ENCODE measurements at places on chromosomes 2 and 18.

GRCh38 chr18:24914685-24915084 lies 437.3 kb downstream of the ZNF521 start:
- DNase-seq: no peak

- DNase-seq: no peak
Measured at GRCh38 chr2:64842030-64842429, 147.2 kb upstream of the SLC1A4 start.

GRCh38 chr2:167816874-167817290 lies 430.5 kb downstream of the STK39 start:
- DNase-seq: no peak

DNA sequence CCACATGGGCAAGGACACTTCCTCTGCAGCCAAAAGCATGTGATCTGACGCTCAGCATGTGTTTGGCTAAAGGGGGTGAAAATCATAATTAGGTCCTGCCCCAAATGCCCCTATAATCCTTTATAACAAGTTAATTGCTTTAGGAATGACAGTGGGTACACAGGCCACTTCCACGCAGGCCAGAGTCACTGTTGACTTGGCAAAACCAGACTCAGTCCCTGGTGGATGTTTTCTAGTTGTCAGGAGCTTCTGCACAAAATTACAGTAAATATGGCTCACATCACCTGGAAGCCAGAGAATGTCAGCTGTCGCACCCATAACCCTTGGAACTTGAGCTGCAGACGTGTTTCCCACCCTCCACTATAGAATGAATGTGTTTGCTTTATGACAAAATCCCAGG lies 13.3 kb upstream of the PXDN start:
- no peak for DNase-seq

- DNase-seq: no peak
Measured at GRCh38 chr2:73697606-73698005, 39.5 kb downstream of the TPRKB start.

GRCh38 chr2:38284971-38285370 lies 92.1 kb downstream of the ATL2 start:
- no peak for DNase-seq

DNA sequence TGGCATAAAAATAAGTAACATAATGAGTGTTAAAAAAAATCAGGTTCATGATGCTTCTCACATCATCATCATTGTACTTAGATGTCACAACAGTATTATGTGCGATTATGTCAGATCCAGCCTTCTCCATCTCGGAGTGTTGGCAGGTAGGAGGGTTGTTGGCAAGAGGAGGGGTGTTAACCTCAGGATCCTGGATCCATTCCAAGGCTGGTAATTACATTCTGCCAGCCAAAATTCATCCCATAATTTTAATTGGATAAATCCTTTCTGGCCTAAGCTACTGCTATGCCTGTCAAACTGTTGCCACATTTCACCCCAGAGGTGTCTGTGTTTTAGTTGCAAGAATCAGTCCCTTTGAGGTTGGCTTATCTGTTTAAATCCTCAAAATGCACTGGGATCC lies 891 bp upstream of the FTCDNL1 start:
- DNase-seq: no peak

GRCh38 chr18:2087877-2088673 lies 483.2 kb downstream of the METTL4 start:
- no peak for DNase-seq

- no peak for DNase-seq
Measured at GRCh38 chr2:184730288-184730687, 132.0 kb downstream of the ZNF804A start.

DNA sequence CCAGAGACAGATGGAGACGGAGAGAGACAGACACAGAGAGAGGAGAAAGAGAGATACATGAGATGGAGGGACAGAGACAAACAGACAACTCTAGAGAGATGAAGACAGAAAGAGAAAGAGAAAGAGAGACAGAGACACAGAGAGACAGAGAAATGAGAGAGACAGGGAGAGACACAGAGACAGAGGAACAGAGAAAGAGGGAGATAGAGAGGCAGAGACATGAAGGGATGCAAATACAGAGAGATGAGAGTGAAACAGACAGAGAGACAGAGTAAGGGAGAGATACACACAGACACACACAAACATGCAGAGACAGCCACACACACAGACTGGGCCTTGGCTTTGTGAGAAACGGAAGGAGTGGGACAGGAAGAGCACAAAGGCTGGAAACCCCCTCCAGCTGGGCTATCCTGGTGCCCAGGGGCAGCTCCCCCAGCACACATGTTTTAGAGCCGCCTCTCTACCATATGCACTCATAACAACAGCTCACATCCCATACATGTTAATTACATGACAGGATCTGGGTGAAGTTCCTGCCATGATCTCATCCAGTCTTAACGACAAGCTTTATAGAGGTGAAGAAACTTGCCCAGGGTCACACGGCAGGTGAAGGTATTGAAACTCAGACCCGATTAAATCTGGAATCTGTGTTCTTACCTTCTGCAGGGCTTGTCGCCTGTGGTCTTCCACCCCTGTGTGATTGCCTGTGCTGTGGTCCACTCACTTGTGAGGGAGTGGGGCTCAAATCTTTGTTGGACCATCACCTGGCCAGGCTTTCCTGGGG lies 32.4 kb downstream of the IL18R1 start:
- no peak for DNase-seq

- no peak for DNase-seq
Measured at GRCh38 chr18:48203961-48204666, 205.1 kb downstream of the ZBTB7C start.

DNA sequence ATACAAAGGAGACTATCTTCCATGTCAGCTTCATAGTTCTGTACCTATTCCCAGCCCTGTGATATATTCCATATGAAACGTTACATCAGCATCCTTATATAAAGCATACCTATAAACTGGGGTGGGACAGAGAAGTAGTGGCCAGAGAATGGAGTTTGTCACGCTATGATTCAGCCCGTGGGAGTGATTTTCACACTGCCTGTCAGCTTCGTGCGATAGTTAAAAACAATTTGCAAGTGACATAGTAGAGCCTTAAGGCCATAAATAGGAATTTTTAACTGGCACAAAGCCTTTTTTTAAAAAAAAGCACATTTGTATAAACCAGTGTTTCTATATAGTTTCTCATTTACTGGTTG lies 30.2 kb downstream of the PKP4 start:
- DNase-seq: no peak

DNA sequence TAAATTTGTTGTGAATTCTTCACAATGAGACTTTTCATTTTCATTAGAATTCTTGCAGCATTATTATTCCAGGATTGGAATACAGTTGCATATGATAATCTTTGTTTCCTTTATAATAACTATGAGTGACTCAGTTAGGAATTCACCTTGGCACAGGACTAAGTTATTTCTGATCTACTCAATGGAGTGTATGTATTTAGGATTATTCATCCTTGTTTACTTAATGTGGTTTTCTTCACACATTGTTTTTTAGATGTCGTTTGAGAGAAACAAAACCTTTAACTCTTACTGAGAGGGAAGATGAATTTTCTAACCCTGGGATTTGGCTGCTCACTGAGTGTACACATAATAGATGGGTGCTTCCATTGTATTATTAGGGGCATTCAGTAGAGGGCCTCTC lies 970.1 kb downstream of the DPP10 start:
- no peak for DNase-seq

DNA sequence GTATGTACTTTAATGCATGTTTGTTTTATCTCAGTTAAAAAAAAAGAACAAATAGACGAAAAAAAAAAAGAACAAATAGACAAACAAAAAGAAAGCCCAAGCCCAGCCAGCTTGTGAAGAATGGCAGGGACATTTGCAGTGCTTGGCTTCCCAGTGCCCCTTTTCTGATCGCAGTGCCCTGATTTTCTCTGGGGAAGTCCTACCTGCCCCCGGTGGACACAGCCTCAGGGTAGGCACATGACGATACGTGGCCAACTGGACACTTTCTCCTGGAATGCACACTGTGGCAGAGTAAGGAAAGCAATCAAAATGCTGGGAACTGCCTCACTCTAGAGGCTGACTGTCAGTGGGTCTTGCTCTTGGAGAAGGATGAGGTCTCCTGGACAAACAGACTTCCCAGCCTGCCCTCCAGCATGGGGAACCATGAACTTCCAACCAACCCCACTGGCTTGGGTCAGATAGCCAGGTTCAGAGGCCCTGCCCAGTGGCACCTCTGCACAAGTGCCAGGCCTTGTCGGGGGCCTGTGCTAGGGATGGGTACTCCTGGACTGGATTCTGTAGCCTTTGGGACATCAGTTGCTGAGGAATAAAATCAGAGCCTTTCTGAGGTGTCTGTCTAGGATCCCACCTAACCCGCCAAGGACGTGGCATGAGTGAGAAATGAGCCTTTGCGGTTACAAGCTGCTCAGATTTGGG lies 76.7 kb downstream of the INHBB start:
- DNase-seq: no peak

- no peak for DNase-seq
Measured at GRCh38 chr2:217069263-217070042, 209.6 kb upstream of the TNP1 start.

DNA sequence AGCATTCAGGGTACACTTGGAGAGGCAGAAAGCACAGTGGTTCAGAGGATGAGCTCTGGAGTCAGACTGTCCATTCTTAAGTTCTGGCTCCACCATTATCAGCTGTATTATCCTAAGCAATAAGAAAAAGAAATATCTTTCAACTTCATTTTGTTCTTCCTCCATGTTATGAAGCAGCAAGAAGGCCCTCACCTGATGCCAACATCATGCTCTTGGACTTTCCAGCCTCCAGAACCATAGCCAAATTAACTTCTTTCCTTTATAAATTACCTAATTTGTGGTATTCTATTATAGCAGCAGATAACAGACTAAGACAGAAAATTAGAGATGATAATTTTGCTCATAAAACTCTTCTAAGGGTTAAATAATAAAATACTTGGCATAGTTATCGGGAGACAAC lies 137.1 kb downstream of the RBMS1 start:
- no peak for DNase-seq

- DNase-seq: no peak
Measured at GRCh38 chr2:112138159-112139032, at the start of gene FBLN7. TSS of gene FBLN7 (plus strand) at chr2:112138385. CDS start at chr2:112138656, 271 bp downstream.

- no peak for DNase-seq
Measured at GRCh38 chr2:45074713-45075112, 65.5 kb upstream of the SIX2 start.

GRCh38 chr18:41829647-41830516 lies 125.2 kb upstream of the PIK3C3 start:
- no peak for DNase-seq

GRCh38 chr18:54250846-54251261 lies 18.5 kb upstream of the POLI start:
- no peak for DNase-seq

- no peak for DNase-seq
Measured at GRCh38 chr18:75362435-75362834, 65.1 kb downstream of the SMIM21 start.

DNA sequence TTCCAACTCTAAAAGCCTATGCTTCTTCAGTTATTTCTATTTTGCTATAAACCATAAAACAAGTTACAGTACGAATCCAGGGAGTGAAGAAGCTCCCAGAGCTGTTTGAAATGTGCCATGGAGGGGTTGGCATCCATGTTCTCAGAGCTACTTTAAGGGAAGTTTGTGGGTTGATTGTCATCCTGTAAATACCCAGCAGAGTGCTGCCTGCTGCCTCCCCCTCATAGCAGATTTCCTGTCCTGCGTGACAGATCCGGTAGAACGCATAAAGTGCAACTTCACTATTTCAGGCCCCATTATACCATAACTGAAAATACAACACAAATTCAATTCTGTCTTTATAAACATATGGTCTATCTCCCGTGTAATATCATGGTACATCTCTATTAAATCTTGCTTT lies 114.4 kb downstream of the CTNNA2 start:
- DNase-seq: no peak

DNA sequence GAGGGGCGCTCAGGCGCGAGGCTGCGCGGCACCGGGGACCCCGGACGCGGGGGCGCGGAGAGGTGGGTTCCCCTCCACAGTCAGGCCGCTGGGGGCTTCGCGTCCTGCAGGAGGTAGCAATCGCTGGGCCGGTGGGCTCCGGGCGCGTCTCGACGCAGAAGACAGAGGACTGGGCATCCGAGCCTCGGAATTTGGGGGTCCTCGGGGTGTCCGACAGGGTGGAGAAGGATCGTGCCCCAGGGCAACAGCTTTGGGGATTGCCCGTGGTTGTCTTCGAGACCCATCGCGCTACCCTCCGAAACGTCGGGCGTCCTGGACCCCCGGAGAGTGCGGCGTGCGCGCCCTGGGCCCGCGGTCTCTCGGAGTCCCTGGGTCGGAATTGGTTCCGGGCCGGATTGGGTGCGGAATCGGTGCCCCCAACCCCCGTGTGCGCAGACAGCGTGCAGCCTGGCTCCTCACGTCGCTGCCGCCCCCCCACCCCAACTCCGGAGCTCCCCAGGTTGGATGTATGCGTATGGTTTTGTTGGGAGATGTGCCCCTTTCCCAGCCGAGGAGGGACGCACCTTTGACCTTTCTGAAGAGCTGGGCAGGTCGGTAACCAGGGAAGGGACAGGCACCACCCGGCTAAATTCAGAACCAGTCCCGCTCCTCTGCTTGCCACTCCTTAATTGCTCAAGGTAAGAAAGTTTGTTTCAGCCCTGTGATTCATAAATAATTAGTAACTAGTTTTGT lies 750 bp downstream of the NPAS2 start:
- no peak for DNase-seq

GRCh38 chr18:56238576-56238975 lies 399.8 kb downstream of the TXNL1 start:
- DNase-seq: no peak

GRCh38 chr18:11561293-11561692 lies 48.1 kb upstream of the SLC35G4 start:
- no peak for DNase-seq

GRCh38 chr2:232908695-232909094 lies 38.6 kb downstream of the SNORC start:
- DNase-seq: no peak

DNA sequence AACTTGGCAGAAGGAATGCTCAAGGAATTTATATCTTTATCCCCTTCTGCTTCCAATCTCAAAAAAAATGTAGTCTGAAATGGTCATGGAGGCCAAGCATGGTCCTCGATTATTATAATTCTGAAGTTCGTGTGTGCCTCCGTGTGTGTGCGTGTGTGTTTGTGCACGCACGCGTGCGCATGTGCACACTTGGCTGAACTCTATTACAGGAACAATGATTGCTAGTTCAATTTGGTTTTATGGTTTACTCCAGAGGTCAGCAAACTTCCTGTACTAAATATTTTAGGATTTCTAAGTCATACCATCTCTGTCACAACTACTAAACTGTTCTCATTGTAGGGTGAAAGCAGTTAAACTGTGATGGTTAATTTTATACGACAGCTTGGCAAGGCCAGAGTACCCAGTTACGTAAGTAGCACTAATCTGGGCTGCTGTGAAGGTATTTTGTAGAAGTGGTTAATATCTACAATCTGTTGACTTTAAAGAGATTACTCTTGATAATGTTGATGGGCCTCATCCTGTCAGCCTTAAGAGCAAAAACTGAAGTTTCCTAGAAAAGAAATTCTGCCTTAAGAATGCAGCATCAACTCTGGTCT lies 5.8 kb upstream of the MARCHF7 start:
- no peak for DNase-seq

Data from AG04449 (cell line).